ENCODE measurements at places on chromosomes 5 and 9.

GRCh38 chr5:171776770-171777759 lies 8.6 kb upstream of the SMIM23 start:
- peak; percentile 9 for DNase-seq

- DNase-seq, result no peak
Measured at GRCh38 chr9:137358126-137358525, 56.1 kb upstream of the NRARP start.

GRCh38 chr9:12775679-12776512 lies 1.1 kb downstream of the LURAP1L start:
- DNase-seq, result peak; percentile 91

DNA sequence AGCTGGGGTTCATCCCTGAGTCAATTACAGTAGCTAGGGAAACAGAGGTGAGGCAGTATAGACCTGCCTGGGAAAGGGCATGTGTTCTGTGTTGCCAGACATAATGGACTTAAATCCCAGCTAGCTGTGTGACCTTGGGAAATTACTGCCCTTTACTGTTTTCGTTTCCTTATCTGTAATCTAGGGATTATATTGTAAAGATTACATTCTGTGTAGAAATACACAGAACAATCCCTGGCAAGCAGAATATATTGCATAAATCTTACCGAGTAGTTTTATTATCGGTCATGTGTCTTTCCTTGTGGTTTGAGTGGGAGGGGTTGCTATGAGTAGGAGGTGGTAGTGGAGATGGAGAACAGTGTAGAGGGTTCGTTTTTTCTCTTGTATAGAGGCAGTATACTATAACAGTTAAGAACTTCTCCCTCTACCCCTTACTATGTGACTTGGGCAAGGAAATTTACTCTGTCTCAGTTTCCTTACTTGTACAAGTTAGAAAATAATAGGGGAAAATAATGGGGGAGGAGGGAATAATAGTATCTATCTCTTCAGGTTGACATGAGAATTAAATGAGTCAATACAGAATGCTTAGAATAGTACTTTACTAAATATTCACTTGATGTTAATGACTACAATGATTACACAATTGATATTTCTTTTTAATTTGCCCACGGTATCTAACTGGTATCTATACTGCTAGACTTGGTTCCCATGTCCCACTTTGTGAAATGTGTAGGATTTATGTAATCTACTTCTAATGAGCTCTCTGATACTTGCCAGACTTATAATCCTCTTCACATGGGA lies 7.1 kb upstream of the DMXL1 start:
- no peak for DNase-seq

DNA sequence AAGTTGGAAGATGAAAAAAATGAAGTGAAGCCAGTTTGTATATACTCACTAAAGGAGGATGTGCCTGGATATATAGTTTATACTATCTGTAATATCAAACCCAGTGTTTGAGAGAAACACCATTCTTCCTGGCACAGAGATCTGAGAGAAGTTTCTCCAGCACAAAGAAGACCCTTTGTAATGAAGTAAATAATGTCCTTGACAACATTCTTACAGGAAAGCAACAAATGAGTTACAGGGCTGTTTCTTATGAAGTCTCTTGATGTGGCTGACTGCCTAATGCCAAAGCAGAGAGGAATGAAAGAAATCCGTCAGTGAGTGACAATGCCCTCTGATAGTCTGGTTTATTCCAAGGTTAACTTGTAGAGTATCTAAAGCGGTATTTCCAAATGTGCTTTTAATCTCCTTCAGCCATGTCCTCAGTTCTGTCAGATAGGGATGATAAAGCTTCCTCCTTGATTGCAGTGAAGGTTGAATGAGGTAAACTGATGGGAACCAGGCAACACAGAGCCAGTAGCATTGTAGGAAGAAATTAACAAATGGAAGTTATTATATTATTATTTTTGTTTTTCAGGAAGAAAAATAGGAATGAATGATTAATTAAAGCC lies 123.1 kb upstream of the ZNF608 start:
- no peak for DNase-seq

DNA sequence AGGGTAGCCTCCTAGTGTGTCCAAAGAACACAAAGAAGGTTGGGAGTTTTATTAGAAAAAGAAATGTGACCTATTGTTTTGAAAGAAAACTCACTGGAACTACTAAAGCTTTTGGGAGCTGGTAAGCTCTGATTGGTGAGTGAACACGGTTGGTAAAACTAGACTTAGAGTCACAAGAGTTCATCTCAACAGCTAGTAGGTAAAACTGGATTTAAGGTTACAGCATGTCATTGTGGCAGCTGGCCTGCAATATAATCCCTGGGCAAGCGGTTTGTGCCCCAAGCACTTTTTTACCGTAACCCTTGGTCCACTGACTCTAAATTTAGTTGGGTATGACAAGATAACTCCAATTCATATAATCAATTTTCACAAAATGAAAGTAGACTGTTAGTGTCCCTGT lies 47.4 kb downstream of the UBAP2 start:
- DNase-seq, result no peak

DNA sequence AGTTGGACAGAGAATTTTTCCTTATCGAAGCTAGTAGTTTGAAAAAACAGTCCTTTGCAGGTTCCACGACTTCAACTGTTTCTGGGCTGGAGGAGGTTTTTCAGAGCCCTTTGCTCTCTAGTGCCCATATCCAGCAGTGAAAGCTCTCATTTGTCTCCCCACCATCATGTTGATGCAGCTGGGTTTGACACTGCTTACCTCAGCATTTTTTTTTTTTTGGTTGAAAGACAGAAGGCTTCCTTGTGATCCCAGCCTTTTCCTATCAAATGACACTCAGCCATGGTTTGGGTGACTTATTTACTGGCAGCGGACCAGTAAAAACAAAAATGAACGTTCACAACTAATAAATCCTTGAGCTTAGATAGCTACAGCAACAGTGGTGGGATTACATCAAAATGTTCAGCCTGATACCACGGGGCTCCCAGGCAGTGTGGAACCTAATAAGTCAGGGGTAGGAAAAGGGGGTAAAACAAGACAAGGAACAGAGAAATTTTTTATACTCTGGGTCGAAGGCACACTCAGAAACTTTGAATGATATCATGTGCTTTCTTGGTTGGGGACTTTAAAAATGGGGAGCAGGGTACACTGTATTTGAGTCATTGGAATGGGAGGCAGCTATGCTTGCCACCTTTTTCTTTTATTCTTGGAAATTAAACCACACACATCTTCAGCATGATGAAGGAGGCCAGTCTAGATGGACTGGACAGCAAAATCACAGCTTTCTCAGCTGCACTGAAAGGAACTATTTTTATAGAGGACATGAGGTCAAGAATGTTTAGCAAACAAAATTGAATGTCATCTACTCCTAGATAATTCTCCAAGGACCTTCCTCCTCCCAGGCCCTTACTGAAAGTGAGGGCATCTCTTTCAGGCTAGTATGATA lies 308.9 kb upstream of the MPDZ start:
- no peak for DNase-seq

DNA sequence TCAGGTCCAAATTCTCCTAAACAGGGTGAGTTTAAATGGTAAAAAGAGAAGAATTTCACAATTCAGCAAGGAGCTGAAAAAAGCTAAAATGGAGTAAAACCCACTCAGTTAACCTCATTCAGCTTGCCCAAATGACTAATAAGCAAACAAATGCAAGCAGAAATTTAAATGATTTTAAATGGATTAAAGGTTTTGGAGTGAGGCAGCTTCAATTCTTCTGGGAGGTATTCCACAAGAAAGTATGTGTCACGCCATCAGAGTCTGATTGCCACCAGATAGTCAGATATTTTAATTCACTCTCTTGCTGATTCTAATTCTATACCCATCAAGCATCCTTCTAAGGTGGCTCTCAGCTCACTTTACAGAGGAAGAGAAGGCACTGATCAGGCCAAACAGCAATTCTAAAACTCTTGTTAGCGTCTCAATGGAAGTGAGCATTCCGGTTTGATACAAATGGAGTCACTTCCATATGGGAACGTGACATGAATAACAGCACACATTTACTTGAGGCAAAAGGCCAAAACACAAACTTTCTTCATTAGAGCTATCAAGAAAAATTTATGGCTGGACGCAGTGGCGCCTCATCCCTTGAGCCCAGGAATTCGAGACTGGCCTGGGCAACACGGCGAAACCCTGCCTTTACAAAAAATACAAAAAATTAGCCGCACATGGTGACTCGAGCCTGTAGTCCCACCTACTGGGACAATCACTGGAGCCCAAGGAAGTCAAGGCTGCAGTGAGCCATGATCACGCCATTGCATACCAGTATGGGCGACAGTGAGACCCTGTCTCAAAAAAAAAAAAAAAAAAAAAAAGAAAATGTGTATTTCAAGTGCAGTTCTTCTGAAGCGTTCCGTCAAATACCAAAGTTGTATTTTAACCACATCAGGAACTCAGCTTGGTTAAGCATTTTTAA lies 2.0 kb downstream of the CLK4 start:
- no peak for DNase-seq

DNA sequence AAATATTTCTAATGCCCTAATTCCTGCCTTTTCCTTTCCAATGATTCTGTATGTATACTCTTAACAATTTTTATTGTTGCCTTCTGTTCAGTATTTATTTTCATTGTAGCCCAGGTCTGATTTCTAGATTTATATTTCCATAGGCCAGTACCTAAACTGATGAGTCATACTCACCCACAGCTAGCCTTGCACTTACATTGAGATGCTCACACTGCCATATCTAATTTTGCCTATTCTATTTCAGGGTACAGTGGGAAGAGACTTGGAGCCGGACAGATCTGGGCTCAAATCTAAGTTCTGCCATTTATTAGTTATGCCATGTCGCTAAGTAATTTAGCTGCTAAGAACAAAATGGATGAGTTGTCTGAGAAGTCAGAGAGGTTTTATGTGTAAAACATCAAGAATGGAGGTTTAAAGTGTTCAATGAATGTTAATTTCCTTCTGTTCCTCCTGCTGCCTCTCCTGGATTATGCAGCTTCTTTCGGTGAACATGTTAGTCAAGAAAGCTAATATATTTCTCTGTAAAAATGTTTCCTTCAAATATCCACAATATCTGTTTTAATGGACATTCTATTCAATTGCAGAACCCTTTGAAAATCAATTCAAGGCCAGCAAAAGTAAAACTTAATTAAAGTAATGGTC lies 62.3 kb upstream of the CDK5RAP2 start:
- DNase-seq, result no peak

GRCh38 chr9:83956436-83957247 lies 23.4 kb downstream of the HNRNPK start:
- DNase-seq, result peak; percentile 67

GRCh38 chr9:128005923-128006322 lies 25.1 kb upstream of the EEIG1 start:
- peak; percentile 52 for DNase-seq

DNA sequence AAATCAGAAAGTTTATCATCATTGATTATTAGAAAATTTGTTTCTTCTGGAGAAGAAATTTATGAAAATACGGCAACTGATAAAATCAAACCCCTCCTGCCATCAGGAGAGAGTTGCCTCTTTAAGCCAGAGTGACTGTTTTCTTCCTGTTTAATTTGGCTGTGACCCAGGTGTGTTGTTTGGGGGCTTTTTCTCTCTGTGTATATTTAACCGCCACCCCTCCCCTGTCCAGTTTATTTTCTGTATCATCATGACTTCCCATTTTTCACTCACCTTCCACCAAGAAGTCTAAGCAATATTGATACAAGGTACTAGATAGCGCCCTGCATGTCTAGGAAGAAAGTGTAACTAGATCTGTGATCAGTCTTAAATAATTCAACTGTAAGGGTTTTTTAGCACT lies 50.1 kb downstream of the FAM78A start:
- DNase-seq, result no peak

DNA sequence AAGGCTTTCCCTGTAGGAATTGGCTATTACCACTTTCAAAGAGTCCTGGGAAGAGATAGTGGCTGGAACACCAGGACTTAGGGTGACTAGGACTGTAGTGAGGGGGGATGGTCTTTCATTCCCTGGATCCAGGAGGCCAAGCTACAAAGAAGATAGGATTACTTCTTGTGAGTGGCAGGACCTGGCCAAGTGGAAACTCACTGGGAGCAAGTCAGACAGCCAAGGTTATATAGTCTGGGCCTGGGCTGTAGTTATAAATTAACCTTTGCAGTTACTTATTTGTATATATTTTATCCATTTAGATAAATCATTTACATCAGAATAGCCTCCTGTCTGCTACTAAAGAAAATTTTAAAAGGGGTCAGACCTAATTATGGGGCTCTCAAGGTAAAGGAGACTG lies 124.3 kb downstream of the TLR4 start:
- DNase-seq, result no peak

GRCh38 chr5:159440235-159440634 lies 109.9 kb upstream of the IL12B start:
- no peak for DNase-seq

- no peak for DNase-seq
Measured at GRCh38 chr9:105248691-105249090, 4.2 kb downstream of the SLC44A1 start.

- DNase-seq, result no peak
Measured at GRCh38 chr5:59198832-59199231, 616.0 kb downstream of the RAB3C start.

DNA sequence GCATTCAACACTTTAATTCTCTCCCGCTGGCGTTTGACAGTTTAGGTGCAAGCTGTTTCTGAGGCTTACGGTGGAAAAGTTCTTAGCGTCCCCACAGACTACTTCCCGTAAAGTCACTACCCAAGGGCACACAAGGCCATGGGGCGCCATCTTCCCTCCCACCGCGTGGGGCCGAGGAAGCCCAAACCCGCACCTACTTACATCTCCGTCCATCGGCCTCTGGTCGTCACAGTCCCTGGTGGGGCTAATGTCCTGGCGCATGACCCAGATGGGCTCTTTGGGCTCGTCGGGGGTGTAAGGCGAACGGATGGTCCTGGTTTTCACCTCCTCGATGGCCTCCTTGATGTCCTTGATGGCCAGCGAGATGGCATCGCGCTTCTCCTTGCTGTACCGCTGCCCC lies 156.4 kb downstream of the APBA1 start:
- DNase-seq, result no peak

DNA sequence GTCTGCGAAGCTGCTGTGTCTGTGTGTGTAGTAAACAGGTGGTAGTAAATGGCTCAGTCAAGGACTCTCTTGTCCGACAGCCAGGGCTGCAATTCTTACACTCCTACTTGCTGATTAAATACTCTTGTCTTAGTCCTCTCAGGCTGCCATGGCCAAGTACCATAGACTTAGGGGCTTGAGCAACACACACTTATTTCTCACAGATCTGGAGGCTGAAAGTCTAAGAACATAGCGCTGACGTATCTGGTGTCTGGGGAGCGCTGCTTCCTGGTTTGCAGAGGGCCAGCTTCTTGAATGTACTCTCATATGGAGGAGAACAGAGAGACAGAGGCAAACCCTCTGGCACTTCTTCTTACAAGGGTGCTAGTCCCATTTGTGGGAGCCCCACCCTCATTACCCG lies 411.0 kb downstream of the MED10 start:
- no peak for DNase-seq

DNA sequence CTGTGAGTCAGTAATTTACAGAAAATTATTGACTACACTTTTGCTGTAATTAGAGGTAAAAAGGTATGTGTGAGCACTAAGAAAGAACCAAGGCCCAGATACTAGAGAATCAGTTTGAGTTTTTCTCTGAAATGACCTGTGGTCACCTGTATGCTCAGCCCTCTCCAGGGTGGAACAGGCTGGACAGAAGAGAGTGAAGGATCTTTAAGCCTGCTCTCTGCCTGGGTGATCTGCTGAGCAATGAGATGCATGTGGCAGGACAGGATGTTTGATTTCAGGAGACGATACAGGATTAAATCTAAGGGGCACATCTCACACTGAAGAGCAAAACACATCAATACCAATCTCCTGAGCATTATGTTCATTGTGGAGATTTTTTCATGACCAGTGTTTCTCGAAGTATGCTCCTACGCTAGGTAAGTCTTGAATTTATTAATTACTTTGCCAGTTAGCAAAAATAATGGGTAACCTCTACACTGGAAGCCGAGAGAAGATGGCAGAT lies 25.5 kb downstream of the HMGCR start:
- DNase-seq, result no peak
